ENCODE measurements at places on chromosomes 16 and 17.

DNA sequence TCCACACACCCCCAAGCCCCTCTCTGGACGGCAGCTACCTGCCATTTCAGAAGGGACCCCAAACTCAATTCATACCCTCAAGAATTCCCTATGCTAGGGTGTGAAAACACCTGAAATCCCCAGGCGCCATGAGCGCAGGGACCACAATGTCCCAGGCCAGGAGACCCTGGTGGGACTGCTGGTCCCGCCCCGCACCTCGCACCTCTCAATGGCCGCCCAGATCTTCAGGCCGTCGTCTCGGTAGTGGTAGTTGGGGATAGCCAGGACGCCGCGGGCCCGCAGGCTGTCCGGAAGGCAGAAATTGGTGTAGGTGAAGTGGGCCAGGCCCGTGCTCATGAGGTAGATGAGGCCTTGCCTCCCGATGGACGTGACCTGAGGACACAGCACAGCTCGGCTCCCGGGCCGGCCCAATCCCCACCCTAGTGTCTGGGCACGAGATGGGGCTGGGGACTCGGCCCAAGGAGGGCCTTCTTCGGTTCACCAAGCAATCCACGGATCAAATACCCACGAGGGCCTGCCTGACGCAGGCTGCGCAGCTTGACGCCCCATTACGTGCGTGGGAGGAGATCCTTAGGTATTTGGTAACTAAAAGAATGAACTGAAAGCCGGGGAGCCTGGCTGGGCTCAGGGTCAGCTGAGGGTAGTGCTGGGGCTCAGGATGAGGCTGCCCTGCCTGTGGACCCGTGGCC, 9.2 kb downstream of the ALOXE3 start:
- DNase-seq: no peak

- DNase-seq: no peak
Measured at GRCh38 chr17:15121426-15121825, 143.7 kb downstream of the PMP22 start.

- DNase-seq: no peak
Measured at GRCh38 chr17:82956726-82957468, 117.1 kb upstream of the ZNF750 start.

- DNase-seq: no peak
Measured at GRCh38 chr16:67006930-67007658, 18.7 kb downstream of the CES4A start.

DNA sequence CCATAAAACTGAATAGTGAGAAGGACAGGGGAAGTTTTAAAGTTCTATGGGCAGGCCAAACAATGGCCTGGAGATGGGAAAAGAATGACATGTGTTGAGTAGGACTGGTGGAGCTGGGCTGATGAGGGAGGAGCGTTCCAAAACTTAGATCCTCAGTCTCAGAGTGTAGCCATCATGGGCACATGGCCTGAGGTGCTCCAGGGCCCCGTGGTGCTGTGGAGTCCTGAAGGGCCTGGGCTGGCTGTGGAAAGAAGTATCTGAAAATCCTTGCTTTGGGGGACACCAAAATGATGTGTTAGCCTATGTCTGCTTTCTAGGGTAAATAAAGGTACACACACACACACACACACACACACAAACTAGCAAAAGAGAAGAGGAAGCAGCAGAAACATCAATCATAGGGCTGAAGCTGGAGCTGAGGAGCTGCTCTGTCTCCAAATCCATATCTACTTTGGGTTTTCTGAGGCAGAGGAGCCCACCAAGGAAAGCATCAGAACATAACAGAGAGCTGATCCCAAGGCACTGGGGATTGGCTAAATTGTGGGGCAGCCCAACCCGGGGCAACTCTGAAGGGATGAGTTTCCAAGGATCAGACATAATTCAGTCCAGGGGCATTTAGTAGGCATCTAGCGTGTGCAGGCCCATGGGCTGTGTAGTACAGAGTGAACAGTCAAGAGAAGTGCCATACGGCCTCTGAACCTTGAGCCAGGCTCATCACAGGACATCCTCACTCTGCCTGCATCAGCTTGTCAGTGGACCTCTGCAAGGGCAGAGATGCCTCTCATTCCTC, 85.2 kb downstream of the C16orf78 start:
- no peak for DNase-seq

DNA sequence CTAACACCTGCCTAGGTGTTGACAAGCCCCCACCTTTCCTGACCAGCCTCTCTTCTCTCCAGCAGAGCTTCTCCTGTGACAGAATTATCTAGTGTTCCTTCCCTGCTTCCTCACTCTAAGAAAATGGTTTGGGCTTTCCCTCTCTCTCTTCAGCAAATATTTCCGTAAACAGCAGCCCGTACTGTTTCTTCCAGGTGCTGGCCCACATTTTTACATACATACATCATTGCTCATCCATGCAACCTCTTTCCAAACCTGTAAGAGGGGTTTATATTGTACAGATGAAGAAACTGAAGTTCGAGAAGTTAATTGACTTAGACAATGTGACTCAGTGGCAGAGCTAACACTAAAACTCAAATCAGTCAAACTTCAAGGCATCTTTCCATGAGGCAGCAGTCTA, 569 bp upstream of the TEKT3 start:
- no peak for DNase-seq

DNA sequence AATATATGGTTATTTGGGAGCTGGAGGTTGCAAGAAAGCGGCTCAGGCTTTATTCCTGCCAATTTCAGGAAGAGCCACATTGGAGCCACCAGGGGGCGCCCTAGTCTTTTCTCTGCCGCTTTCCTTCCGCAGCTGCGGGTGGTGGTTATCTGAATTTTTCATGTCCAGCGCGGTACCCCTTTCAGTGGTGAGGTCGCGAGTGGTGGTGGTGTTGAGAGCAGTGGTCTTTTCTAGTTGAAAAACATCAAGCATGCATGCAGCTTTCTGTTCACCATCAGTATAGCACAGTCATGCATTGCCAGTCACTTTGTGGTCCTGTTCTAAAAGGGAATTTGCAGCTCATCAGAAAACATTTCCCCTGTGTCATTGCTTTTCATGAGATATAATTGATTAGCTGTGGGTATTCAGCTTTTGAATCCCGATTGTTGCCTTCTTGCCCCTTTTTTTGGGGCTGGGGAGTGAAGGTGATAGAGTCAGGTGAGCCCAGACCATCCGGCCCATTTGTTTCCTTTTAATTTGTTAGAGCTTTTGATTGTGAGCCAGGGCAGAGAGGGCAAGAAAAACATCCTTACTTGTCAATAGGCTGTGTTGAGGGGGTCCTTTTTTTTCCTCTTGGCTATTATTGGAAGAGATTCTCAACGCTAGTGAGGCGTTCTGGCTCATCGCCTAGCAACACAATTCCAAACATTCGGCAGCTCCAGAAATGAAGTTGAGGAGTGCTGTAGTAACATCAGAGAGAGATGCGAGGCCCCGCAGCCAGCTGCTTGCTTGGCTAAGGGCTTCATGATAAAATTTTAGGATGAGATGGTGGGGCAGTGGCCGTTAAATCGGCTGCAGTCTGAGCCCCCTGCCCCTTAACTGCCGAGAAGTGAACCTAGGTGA, 119.0 kb downstream of the SNX29 start:
- DNase-seq: peak; percentile 61

DNA sequence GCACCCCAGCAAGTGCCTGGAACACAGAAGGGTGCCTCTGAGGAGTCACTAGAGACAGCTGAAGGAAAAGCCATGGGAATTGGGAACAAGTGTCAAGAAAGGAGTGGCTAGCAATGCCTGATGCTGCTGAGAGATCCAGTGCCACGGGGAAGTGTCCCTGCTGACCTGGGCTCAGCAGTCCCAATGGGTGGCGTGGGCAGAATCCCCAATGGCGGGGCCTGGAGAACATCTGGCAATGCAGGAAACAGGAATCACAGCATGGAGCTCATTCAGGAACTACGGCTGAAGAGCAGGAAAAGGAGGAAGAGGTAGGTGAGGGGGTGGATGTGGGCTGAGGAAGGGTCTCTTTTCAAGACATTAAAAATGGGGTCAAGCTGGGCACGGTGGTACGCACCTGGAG, 30.1 kb downstream of the UBE2O start:
- DNase-seq: no peak

- DNase-seq: peak; percentile 58
Measured at GRCh38 chr16:81318711-81319110, 3.9 kb downstream of the GAN start.

- no peak for DNase-seq
Measured at GRCh38 chr17:71224824-71225575, 895.8 kb upstream of the SOX9 start.

GRCh38 chr17:80116276-80116920, 15.0 kb downstream of the GAA start:
- DNase-seq: no peak

- peak; percentile 63 for DNase-seq
Measured at GRCh38 chr16:4053301-4053845, 62.9 kb downstream of the ADCY9 start.

DNA sequence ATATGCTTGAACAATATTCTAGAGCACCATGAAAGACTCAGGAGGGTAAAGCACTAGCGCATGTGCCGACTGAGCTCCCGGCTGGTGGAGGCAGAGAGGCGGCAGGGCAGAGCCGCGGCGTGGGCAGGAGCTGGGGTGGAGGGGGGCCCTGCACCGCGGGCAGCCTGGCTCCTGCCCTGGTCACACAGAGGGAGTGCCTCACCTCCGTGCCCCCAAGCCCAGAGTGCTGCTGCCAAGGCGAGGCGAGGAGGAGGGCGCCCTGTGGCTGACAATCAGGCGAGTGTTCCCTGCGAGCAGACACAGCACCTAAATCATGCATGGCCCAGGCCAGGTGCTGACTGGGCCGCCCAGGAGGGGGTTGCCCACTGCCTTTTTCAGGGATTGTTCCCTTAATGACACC, 105.8 kb upstream of the TNRC6C start:
- DNase-seq: no peak

GRCh38 chr17:48037036-48037837, at the start of gene COPZ2:
TSS of gene COPZ2 (minus strand) at chr17:48037797. CDS start at chr17:48037777, 20 bp downstream.
- peak; percentile 40 for DNase-seq

- DNase-seq: no peak
Measured at GRCh38 chr16:70160388-70160787, 13.2 kb upstream of the CLEC18C start.
